ENCODE measurements at places on chromosomes 3 and 15.

GRCh38 chr15:47301481-47301880 lies 415.8 kb upstream of the SEMA6D start:
- no peak for DNase-seq

- no peak for DNase-seq
Observed at GRCh38 chr15:60651734-60652141, 172.8 kb upstream of the ICE2 start.

- DNase-seq, result no peak
Observed at GRCh38 chr3:64426551-64426950, 201.3 kb upstream of the PRICKLE2 start.

DNA sequence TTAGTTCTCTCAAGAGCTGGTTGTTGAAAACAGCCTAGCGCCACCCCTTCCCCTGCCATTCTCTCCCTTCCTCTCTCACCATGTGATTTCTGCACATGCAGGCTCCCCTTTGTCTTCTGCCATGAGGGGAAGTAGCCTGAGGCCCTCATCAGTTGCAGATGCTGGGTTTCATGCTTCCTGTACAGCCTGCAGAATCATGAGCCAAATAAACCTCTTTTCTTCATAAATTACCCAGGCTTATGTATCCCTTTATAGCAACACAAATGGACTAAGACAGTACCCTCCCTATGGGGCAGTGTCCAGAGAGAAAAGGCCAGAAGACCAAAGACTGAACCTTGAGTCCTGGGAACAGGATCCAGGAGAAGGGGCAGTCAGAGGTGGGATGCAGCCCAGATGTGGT lies 54.7 kb downstream of the CLEC3B start:
- no peak for DNase-seq

- no peak for DNase-seq
Observed at GRCh38 chr3:72810659-72811434, 37.4 kb downstream of the SHQ1 start.

GRCh38 chr3:31876331-31876730 lies 104.7 kb downstream of the OSBPL10 start:
- DNase-seq, result no peak

DNA sequence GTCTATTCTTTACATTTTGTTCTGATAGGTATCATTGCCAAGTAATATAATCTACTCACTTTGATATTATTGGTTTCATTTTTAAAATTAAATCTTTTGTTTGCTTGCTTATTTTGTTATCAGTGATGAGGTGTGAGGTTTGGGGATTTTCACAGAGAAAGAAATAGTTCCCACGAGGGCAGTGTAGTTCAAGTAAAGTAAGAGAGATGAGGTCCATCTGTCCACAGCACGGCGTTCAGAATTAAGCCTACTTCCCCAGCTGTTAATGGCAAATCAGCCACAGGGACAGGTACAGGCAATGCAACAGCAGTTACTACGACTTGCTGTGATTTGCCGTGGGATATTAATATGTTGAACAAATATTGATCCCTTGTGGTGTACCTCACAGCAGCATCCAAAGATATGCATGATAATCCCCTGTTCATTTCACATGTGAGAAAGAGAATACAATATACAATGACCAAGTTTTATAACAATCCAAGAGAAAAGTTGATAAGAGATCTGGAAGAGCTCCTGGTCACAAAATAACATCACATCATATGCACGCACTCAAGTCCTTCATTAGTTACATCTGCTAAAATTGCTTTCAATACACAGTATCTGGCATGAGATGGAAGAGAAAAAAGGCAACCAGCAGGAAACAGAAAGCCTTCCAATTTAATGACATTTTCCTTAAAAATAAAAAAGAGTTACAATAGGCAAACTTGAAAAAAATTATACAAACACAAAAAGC lies 131.6 kb downstream of the TUSC7 start:
- DNase-seq, result no peak

DNA sequence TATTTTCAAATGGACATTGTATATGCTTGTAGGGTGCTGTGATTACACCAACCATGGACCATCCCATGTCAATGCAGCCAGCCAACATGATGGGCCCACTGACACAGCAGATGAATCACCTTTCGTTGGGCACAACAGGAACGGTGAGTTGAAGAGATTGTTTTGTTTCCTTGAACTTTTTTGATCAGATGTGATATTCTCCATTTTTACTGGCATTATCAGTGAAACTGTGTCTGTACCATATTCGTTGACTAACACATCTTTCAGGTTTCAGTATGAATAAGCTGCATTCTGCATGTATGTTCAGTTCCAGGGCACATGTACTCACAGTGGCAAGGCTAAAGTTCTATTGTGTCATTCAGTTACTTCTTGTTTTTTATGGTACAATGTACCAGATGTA lies 655.2 kb downstream of the RBMS3 start:
- DNase-seq, result no peak

All from caudate nucleus (tissue), 63 donors.